NCI-H1417 (cell line): ENCODE measurements at places on chromosomes 11 and 22.

DNA sequence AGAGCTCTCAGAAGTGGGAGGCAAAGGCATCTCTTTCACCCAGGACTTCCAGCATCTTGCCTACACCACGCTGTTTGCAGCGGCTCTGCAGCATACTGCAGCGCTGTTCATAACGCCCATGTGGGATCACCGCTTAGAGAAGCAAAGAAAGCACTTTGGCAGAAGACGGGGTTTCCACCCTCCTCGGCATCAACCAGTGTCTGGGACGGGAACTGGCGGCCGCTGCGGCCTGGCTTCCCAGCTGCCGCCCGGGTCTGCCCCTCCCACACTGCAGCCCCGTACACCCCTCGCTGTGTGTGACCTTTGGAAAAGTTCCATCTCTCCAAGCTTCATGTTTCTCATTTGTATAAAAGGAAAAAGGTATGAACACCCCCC, 545 bp upstream of the TIRAP start:
- peak; percentile 26 for DNase-seq

DNA sequence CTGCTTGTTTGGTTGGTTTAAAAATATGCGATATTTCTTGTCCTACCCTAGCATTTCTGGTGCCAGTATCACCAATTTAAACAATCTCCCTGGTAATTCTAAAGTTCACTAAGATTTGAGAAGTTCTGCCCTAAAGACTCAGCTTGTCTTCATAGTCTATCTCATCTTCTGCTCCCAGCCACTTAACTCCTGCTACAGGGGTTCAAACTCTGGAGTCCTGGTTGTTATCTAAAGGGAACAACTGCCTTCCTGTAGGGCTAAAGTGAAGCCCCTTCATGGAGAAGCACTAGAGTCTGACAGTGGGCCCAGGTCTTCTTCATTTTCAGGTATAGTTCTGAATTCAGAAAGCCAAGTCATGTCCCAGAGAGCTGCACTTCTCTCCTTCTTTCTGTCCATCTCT, 73.2 kb downstream of the CTNND1 start:
- DNase-seq, result no peak

DNA sequence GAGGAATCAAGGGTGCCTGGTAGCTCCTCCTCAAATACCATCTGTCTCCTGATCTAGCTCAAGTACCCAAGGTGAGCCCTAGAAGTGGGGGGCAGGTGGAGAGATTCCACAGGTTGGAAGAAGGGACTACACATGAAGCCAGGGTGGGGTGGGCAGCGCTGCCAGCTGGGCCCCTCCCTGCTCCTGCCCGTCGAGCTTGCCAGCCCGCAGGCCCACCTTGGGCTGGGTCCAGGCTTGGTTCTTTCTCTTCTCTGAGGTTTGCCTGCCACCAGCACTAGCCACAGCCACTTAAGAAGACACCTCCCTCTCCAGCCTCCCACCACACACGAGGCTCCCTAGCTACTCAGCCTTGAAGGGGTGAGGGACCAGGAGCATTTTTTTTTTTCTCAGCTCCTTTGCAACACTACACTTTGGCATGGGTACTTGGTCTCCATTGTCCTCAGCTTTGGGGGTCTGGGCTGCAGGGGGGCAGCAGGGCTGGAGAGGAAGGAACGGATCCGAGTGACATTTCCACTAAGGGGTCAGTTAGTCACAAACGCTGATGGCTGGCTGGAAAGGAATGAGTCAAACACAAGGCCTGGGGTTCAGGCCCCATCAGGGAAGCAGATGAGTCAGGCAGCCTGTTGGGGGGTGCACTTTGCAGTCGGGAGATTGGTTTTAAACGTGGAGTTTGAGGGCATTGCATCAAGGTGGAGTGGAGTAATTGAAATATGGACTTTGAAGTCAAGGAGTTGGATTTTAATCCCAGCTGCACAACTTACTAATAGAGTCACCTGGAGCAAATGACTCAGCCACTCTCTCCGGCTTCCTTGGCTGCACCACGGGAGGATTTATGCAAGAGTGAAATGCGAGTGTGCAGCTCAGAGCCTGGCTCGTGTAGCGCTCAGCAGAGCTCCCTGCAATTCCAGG, 7.4 kb upstream of the NPTXR start:
- no peak for DNase-seq

DNA sequence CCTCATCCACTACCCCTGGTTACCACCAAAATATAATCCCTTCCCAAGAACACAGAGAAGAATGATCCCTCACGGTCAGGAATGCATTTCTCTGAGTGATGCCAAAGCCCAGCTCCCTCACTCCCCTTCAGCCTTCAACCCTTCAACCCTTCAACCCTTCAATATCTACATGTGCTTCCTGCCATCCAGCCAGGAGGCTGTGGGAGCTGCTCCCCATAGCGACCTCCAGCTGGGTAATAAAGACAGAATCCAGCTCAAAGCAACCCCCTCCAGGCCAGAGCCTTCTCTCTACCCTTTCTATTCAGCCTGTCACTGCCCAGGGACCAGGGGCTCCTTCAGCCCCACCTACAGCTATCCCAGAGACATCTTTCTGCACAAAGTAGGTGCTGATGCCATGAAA, 2.7 kb downstream of the ARHGAP1 start:
- no peak for DNase-seq

DNA sequence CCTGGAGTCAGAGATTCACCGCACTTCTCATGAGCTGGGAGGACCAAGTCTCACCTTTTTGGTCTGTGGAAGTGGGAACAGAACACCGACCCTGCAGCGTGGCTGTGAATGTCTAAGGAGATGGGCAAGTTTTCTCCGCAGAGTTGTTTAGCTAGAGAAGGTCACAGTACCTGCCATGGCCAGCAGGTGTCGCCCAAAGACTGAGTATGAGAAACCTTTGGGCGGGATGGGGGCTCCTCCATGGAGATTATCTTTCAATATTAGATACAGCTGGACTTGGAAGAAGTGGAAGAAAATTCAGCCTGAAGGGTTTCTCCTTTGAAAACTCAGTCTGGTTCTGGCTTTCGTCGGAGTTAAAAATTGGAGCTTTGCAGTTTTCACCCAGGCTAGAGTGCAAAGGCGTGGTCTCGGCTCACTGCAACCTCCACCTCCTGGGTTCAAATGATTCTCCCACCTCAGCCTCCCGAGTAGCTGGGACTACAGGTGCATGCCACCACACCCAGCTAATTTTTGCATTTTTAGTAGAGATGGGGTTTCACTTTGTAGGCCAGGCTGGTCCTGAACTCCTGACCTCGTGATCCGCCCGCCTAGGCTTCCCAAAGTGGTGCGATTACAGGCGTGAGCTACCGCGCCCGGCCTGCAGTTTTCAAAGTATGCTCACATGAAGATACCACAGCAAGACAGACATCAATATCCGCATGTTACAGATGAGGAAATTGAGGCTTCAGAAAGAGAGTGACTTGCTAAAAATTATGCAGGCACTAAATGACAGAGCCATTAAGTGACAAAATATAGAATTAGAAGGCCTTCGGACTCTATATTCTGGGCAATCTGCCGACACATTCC, 10.7 kb upstream of the DSCAML1 start:
- DNase-seq, result peak; percentile 67

GRCh38 chr11:70631624-70632047, 233.3 kb downstream of the CTTN start:
- DNase-seq, result no peak

DNA sequence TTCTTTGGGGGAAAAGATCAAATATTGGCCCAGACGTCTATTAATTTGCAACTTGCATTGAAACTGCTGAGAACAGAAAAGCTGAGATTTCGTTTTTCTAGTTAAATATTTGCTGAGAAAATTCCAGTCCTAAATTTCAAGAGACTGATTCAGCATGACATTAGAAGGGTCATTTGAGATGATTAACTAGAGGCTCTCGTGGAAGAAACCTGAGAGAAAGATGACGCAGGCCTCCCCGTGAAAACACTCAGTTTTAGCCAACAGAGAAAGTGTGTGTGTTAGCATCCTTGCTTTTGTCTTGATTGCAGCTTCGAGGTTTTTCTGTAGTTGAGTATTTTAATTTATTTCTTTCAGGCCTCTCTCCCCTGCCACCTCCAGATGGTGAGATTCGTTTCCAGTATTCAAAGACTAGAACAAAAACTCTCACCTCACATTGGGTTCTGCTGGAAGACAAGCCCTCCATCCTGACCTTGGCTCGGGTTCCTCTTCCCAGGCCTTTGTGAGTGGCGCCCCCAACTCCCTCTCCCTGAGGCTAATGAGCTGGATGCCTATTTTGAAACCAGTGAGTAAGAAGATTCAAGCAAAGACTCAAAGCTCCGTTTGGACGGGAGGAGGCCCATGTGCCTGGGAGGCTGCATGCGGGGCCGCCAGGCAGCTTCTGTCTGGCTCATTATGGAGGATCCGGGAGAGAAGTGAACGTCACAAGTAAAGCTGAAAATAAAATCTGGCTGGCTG, 52.4 kb downstream of the CELSR1 start:
- no peak for DNase-seq

GRCh38 chr11:67651976-67652781, 1.6 kb upstream of the ACY3 start:
- DNase-seq, result no peak

DNA sequence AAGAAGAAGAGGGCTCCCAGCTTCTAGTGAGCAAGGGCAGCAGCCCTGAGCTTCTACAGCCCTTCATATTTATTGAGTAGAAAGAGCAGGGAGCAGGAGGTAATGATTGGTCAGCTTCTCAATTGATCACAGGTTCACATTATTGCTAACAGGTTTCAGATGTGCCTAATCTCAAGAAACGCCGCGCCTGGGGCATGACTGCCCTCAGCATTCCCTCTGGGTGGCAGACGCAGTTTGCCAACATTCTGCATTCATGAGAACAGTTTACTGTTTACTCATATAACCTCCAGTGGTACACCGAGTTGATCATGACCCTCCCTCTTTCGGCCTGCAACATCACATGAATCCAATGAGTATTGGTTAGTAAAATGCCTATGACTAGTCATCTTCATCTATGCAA, 4.7 kb upstream of the ZNF74 start:
- DNase-seq, result no peak

DNA sequence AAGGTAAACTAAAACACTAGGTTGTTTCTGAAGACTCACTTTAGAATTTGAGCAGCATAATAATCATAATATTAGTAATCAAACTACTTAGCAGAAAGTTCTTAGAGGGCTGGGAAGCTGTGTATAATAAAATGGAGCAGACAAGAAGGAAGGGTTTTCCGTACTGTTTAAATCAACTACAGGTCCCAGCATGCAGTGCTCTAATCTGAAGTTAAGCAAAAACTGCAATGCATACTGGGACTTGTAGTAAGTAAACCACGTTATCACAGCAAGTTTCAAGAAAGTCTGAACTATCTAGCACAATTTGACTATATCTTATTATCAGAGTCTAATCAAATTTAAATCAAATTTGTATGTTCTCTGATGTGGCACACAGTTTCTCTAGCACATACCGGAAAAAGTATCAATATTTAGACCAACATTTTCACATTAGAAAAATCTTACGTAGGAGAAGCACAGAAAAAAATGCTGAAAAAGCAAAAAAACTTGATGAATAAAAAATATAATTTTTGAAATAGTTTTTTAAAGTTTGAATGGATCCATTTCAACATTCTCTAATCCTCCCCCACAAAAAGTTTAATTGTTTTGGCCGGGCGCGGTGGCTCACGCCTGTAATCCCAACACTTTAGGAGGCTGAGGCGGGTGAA, 8.2 kb downstream of the PHF21A start:
- peak; percentile 6 for DNase-seq
